ENCODE measurements at places on chromosomes 2 and 18.

DNA sequence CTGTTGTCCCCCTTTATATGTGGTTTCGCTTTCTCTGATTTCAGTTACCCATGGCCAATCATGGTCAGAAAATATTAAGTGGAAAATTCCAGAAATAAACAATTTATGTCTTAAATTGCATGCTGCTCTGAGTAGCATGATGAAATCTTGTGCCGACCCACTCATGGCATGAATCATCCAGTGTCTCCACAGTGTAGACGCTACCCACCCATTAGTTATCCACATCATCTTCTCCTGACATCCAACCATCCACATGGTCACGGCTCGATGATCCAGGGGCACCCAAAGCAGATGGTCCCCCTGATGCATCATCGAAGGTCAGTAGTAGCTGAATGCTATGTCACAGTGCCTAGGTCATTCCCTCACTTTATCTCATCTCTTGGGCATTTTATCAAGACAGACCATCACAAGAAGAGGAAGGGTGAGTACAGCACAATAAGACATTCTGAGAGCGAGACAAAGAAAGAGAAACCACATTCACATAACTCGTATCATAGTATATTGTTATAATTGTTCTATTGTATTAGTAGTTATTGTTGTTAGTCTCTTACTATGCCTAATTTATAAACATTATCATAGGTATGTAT lies 44.1 kb upstream of the ACKR3 start:
- no peak for DNase-seq

DNA sequence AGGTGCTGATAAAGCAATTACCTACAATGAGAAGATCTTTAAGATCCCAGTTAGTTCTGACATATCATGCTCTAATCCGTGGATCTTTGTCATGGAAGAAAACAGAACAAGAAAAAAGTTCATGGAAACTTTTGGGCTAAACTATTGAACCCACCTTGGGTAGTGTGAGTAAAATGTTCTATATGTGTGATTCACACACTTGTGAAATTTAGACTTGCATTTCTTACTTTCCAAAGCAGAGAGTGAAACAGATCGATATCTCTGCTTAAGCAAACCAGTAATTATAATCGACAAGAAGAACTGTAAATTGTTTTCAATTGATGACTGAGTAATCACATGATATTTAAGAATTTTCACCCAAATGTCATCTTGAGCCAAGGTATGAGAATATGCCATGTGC lies 214.2 kb downstream of the HRH4 start:
- no peak for DNase-seq

DNA sequence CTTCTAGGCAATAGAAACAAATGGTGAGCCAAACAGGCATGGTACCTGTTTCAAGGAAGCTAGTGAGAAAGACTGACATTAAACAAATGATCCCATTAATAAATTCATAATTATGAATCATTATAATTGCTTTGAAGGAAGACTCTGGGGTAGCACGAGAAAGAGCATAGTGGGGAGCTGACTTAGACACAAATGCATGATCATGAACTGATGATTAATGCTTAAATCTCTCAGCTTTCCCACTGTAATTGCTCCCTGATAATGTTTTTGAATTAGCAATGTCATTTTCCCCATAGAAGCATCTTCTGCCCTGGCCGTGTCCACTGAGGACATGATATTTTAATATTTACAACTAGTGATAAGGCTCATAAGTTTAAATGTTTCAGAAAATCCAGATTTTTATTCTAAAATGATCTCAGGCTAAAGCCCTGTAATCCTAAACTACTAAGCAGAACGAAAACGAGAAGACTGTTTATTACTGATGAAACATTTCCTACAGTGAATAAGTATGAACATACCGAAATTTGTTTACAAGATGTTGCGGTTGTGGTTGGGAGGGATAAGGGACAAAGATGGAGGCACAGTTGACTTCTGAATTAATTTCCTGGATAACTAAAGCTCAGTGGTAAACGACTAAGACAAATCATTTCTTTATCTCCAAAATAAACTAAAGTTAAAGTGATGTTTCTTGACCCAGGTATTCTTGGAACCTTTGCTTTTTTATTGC lies 47.3 kb upstream of the TACR1 start:
- DNase-seq: no peak

- no peak for DNase-seq
Measured at GRCh38 chr2:154794406-154794805, 95.9 kb downstream of the KCNJ3 start.

DNA sequence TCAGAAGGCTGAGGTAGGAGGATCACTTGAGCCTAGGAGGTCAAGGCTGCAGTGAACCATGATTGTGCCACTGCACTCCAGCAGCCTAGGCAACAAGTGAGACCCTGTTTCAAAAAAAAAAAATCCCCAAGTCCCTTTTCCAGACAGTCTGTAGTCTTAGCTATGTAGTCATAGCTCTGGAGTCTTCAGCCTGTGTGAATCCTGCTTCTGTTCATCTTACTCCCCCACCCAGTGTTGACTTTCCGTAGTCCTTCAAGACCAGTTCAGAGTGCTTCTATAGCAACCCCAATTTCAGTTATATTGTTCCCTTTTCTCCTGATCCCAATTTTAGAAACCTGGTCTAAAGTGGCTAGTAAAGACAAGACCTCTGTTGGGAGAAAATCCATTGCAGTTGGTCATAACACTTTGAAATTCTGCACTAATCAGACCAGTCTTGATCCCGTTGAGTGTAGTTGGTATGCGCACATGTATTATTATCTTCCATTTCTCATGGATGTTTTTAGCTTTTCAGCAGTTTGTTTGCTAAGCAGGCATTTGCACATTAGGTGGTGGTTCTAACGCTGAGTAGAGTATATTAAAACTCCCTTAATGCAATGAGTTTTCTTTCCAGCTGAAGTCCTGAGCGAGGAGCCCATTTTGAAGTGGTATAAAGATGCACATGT lies 9.0 kb downstream of the BZW1 start:
- DNase-seq: no peak

DNA sequence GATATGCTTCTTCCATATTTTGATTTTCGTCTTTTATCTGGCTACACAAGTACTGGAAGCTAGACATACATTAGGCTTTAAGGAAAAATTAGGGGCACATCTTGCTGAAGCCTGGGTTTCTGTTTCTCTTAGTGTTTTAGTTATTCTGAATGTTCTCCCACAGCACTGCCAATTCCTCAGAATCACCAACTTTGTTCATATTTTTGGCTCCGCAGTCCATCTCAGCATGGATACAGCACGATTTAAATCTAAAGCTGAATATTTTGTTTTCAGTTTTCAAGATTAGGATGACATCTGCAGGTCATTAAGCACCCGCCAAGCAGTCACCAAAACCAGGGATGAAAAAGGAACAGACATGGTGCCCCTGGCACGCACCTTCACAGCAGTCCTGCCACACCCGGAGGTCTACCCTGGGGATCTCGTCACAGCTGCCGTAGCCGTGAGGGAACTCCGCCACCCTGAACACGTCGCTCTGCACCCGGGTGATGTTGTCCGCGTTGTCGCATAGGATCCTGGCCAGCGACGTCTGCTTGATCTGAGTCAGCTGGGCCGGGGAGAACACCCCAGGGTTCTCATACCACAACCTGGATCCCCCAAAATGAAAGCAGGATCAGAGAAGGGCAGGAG lies 101.2 kb downstream of the PXDN start:
- no peak for DNase-seq

DNA sequence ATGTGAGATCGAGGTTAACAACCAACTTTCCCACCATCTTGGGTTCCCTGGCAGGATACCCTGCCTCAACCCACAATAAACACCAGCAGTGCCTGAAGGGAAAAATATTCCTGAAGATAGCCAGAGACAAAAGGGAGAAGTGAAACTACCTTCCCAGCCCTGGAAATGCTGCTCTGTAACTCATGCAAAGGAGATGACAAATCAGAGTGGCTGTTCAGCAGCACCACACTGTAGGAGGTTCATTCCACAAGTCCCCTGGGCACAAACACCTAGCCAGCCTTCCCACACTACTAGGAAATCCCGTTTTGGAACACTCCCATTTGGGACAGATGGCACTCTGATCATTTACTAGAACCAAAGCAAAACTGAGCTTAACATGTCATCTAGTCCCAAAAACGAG lies 190.7 kb upstream of the RBBP8 start:
- DNase-seq: no peak

GRCh38 chr2:168978461-168978861 lies 52.7 kb downstream of the ABCB11 start:
- DNase-seq: no peak

GRCh38 chr2:33704406-33704855 lies 105.3 kb upstream of the FAM98A start:
- no peak for DNase-seq

DNA sequence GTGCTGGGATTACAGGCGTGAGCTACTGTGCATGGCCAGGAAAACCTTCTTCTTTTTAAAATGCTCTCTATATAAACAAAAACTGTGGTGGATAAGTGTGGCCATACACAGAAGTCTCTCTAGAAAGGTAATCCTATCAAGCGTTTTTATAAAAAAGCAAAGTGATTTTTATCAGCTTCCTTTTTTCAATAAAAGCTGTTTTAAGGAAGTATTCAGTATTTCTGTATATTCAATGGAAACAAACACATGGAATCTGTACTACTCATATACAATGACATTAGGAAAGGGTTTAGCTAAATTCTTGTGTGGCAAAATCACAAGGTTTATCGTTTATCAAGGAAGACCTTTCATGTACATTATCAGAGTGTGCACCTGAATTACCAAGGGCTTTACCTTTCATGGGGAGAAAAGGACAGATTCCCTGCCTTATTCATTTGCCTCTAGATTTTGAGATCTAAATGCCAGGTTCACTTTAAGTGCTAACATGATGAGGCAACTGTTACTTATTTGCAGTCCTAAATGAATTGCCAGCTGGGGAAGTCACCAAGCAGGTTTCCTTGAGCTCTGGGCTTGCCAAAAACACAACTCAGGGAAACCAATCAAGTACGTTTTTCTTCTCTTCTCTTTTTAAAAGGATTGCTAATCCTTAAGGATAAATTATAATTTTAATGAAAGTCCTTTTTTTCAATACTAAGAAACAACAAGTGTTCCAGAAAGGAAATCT lies 70.8 kb downstream of the RTN4 start:
- no peak for DNase-seq

DNA sequence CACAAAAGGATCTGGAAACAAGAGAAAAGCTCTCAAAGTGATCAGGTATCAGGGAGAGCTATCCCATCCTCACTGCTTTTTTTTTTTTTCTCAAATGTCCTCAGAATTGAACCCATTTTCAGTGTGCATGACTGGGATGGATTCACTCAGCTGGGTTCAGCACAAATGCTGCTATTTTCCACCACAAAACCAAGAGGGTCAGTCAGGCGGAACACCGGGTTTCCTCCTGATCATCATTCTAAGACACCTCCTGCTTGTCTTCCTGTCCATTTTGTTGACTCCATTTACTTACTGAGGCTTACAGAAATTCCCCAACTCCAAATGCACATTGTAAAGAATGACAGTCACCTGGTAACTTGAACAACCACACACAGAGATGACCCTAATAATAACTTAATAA lies 39.9 kb downstream of the CYRIA start:
- no peak for DNase-seq

DNA sequence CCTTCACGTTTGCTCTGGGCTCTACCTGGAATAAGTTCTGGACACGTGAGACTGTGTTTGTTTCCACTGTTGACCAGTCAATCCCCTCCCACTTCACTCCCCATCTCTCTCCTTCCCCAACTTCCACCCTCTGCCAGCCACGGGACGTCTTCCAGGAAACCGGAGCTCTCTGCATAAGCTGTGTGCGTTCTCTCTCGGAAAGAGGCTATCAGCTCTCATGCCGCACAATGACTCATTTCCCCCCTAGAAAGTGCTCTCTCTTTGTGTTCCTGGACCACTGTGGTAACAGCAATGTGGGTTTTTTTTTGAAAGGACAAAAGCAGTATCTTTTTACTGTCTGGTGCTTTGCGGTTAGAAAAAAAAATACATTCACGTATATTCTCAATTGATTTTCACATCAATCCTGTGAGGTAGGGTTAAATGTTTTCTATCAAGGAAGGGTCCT lies 10.2 kb downstream of the PROKR1 start:
- DNase-seq: peak; percentile 26
